ENCODE measurements at places on chromosomes 6 and 20.

- no peak for DNase-seq
These were observed 180.8 kb upstream of the PLN start for GRCh38 chr6:118367314-118367713.

GRCh38 chr6:129212081-129212480, 329.1 kb downstream of the LAMA2 start:
- DNase-seq: no peak

GRCh38 chr6:137810554-137811120, 56.4 kb upstream of the TNFAIP3 start:
- DNase-seq: no peak

GRCh38 chr6:4591218-4591617, 185.0 kb upstream of the CDYL start:
- DNase-seq: no peak

DNA sequence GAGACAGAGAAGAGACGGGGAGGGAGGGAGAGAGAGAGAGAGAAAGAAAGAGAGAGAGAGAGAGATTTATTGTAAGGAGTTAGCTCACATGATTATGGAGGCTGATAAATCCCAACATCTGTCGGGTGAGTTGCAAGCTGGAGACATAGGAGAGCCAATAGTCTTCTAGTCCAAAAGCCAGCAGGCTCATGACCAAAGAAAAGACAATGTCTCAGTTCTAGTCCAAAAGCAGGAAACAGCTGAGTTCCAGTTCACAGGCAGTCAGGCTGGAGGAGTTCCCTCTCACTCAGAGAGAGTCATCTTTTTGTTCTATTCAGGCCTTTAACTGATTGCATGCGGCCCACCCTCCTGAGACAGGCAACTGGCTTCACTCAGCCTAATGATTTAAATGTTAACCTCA, 416.6 kb downstream of the PREX1 start:
- peak; percentile 59 for DNase-seq

DNA sequence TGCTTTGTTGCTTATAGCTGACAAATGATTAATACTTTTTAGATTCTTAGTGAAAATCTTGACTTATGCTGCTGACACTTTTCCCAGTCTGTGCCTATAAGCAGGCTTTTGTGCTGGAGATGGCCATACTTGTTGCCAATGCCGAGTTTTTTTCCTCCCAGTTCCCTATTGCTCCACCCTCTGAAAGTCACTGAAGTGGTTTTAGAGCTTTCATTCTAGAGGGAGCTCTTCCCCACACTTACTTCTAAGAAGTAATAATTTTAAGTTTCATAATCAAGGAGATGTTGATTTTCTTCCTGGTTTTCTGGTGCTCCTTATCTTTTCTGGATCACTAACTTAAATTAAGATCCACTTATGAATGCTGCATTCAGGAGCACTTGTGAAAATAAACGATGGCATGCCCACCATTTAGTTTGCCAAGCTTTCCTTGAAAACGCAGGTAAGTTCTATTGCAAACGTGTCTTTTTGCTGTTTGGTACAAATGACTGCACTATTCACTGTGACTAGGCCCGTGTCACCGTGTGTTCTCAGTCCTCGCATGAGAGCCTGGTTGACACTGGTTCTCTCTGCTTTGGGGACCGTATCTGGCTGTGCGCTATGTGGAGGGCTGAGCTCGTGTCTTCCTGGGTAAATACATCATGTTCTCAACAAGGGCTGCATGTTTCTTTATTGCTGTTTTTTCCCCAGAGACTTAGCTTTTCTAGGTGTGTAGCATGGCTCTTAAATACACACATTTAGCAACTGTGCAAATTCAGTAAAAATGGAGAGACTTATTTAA, 50.2 kb downstream of the GFRA4 start:
- no peak for DNase-seq

GRCh38 chr20:48558906-48559305, 268.9 kb downstream of the PREX1 start:
- DNase-seq: no peak

- DNase-seq: no peak
These were observed 135.9 kb downstream of the TMEM242 start for GRCh38 chr6:157187182-157188083.

All from amygdala (tissue), 56 donors.